ENCODE measurements at places on chromosomes 1 and 21. TPM values are rescaled to one million over a fixed set of nuclear protein-coding genes. Genes with fewer than 3 reads are reported as not detected.
A peak's percentile ranks its signal among the peaks of the same experiment; 100 is the strongest.

FMOD gene
- total RNA-seq = 0.19 TPM

ASPM gene
- 1.2 TPM for total RNA-seq

UTP25 gene
- total RNA-seq = 16.9 TPM

KAZN gene
- total RNA-seq = 1.2 TPM

ARMH1 gene
- 57.2 TPM for total RNA-seq

TTLL10 gene
- total RNA-seq = not detected

TAF13 gene
- 43.3 TPM for total RNA-seq

SH2D1B gene
- total RNA-seq = 0.11 TPM

FCRL5 gene
- not detected for total RNA-seq

- no peak for DNase-seq
Measured at GRCh38 chr1:103144681-103145080, 36.4 kb upstream of the COL11A1 start.

GRCh38 chr1:194024659-194025058, 838.2 kb upstream of the B3GALT2 start:
- no peak for DNase-seq

- no peak for DNase-seq
Measured at GRCh38 chr1:181767001-181767708, 283.8 kb downstream of the CACNA1E start.

DNA sequence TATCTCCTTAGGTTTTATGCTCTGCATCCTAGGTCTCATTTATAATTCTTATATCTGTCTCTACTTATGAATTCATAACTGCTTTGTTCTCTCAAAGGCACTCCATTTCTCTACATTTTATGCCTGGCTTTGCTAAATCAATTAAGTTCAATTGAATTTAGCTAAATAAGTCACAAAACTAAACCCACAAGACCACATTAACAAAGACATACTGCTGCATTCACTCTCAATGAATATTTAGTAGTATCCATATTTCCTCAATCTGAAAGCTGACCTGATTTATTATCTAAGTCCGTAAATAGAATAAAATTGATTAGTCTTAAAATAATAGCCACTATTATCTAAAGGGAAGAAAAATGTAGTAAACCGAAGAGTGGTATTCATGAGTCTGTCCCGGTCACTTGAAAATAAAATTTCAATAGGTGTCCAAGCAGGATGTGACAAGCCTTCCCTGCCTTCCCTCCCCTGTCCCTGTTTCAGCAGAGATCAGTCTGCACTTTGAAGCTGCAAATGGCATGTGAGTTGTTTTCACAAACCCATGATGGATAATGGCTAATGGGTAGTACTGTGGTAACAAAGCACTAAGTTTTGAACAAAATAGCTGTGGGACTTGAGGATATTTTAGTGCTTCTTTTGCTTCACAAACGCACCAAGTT, 295.0 kb upstream of the NCAM2 start:
- no peak for DNase-seq

DNA sequence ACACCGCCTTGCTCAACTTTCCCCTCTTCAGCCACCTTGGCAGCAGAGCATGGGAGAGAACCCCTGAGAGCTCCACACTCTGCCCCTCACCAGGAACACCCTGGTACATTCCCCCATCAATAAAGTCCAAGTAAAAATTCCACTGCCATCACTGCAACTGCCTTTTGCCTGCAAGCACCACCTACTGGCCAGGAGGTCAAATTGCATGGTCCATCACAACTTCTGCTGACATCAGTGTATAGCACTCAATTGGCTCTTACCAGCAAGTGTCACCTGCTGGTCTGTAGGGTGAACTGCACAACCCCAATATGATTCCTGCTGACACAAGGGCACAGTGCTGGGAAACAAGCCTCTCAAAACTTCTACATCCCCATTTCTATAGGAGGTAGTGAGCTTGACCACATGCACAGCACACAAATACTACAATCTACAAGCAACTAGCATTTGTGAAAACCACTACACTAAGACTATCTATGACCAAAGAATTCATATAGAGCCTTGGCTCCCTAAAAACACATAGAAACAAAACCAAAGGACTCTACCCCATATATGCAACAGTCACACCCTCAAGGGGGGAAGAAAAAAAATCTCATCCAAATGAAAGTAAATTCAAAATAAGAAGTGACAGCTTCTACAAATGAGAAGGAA, 69.2 kb downstream of the FASLG start:
- DNase-seq = peak; percentile 31

DNA sequence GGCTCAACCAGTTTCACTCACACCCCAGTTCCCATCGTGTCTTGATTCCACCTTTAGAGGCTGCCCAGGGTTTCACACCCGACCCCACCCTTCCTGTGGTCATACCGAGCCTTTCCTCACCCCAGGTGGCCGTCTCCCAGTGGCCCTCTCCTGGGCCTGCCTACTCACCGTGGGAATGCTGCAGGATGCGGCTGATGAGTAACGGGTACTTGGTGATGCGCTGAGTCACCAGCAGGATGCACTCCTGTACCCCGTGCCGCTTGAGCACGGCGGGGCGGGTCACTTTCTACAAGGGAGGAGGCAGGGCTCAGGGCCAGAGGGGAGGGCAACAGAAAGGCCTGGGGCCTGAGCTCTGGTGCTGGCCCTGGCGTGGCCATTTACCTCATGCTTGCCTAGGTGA, 16.4 kb downstream of the ARHGEF2 start:
- no peak for DNase-seq

- no peak for DNase-seq
Measured at GRCh38 chr1:205961991-205962820, 18.9 kb upstream of the SLC26A9 start.

DNA sequence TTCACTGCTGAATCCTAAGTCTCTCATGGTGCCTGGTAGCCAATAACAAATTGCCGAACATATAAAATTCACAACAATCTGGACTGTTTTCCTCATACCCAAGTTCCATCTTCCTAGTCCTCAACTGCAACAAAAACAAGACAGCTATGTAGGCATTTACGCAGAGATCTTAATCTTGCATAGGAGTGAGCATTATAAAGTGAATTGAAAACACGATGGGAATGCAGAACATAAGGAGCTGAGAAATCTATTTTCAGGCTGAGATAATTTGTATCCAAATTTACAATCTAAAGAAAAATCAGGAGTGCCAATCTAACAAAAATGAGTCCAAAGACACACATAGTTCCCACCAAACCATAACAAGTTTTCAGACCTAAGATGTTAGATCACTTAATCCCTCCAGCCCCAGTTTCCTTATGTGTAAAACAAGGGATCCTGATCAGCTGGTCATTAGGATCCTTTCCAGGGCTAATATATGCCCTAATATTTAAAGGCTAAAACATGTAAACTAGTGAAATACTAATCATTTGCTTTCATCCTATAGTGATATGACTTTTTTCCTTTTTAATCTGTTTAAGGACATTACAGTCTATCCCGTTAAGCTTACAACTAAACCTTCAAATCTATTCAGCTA, 1.9 kb downstream of the SLC16A1 start:
- DNase-seq = no peak

DNA sequence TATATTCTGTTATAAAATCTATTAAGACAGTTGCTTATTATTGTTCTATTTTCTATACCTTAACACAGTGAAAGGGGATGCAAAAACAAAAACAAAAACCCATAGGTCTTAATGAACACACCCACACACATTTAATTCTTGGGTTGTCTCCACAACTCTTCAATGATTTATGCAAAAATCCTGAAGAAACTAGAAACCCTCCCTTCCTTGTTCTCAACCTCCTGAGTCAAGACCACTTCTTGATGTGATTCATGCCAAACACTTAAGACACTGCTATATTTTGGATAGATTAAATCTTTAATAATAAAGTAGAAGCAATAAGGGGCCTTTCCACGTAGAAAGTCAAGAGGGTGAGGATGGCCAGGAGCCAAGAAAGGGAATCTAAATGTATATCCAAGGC, 23.4 kb downstream of the SCAF4 start:
- DNase-seq = no peak

GRCh38 chr1:176341656-176342055, 121.3 kb upstream of the PAPPA2 start:
- DNase-seq = no peak

DNA sequence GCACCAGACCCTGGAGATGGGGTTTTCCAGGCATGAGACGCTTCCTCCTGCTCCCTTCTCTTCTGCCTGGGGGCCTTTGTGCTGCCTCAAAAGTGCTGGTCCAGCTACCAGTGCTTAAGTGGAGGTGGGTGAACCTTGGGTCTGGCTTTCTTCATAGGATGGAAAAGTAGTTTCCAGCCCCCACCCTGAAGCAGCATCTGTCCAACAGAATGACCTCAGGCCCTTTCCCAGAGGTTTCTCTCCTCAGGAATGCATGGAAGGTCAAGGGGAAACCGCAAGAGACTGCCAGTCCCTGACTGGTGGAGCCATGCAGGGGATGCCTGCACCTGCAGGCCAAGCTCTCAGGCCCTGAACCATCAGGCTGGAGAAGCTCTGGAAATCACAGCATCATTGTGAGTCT, 63.8 kb downstream of the HMGB4 start:
- DNase-seq = no peak

DNA sequence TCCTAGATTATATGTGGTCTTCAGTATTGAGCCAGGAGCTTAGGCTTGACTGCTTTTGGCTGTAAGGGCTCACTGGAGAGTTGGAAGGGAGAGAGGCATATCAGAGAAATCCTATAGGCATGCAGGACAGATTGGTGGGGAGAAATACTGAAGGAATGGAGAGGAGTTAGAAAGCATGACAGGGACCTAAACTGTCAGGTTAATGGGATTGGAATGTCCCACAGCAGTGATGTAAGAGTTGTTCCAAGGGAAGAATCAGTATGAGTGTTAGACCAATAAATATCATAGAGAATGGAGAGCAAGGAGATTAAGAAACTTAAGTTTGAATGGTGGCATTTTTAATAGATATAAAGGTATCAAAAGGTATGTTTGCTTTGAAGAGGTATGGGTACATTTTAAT, 39.7 kb downstream of the SLC35A3 start:
- no peak for DNase-seq

- DNase-seq = no peak
Measured at GRCh38 chr1:27936370-27936769, 1.6 kb downstream of the SMPDL3B start.

DNA sequence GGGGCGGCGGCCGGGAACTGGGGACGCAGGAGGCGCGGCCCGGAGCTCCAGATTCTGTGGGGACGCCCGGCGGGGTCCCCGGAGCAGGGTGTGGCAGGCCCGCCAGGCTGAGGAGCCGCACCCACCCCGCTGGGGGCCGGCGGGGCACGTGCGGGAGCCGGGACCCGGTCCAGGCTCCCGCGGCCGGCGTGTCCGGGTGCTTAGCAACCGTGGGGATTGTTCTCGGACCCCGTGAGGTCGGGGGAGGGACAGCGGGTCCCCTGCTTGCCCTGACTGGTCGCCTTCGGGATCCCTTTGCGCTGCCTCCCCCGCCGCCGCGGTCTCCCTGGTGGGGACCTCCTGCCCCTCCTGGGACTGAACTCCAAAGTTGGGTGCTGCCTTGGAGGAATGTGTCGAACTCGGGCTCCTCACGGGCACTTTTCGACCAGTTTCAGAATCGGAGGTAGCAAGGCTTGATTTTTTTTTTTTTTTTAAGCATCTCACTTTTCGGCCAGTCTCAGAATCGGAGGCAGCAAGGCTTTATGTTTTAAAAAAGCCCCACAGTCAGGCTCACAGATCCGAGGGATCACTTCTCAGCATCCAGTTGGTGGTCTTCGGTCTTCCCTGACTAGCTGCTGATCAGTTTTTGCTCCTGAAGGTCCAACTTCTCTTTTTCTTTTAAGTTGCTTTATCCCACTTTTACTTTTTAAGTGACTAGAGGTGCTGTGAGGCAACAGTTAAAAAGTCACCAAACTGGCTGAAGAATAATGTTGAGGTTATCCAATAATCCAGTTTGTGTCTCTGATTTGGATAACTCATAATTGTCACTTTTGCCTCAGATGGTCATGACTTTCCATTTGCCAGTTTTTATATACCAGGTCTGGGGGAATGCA, 648 bp downstream of the FAM76A start:
- peak; percentile 18 for DNase-seq

DNA sequence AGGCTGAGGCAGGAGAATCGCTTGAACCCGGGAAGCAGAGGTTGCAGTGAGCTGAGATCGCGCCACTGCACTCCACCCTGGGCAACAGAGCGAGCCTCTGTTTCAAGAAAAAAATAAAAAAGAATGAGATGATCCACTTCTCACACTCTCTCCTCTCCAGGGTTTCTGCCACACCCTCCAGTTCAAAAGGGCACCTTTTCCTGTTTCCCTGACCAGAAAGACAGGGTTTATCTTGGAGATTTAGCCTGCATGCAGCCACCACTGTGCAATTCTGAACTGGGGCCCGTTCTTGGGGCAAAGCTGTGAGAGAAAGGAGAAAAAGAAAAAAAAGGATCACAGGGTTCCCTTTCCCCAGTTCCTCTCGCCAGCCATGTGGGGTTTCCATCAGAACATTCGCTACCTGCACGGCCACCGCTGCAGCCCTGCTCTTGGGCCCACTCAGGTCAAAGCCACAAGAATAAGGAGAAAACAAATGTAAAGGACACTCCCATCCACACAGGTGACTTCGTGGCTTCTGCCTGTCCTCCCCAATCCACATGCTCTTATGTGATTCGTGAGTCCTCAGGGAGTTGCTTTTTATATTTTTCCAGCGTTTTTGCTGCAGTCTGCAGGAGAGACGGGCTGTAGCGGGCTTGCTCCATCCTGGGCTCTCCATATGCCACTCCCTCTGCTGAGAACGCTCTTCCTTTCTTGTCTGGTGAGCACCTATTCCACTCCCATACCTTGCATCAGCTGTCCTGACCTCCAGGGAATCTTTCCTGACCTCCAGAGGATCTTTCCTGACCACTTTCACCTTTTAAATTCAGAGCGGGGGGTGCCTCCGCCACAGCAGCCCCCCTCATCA, 26.4 kb downstream of the GNG4 start:
- no peak for DNase-seq

DNA sequence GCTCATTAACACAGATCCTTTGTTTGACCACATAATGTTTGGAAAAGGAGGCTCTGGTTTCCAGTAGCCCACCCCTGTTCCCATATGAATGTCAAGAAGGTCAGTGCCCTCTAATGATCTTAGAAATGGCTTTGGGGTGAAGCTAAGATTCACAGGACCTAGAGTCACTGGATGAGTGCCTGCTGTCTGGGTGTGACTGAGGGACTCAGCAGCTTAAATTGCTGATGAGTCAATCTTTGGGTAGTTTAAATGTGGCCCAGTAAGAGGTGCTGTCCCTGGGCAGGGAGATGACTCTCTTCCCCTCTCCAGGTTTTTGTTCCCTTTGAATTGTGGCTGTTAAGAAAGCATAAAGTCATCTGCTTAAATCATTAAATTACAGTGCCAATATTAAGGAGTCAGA, 50.6 kb downstream of the L1TD1 start:
- DNase-seq = no peak
